Chondrocyte (in vitro differentiated cells): ENCODE measurements at places on chromosomes 12 and 14.
A peak's percentile ranks its signal among the peaks of the same experiment; 100 is the strongest.

DNA sequence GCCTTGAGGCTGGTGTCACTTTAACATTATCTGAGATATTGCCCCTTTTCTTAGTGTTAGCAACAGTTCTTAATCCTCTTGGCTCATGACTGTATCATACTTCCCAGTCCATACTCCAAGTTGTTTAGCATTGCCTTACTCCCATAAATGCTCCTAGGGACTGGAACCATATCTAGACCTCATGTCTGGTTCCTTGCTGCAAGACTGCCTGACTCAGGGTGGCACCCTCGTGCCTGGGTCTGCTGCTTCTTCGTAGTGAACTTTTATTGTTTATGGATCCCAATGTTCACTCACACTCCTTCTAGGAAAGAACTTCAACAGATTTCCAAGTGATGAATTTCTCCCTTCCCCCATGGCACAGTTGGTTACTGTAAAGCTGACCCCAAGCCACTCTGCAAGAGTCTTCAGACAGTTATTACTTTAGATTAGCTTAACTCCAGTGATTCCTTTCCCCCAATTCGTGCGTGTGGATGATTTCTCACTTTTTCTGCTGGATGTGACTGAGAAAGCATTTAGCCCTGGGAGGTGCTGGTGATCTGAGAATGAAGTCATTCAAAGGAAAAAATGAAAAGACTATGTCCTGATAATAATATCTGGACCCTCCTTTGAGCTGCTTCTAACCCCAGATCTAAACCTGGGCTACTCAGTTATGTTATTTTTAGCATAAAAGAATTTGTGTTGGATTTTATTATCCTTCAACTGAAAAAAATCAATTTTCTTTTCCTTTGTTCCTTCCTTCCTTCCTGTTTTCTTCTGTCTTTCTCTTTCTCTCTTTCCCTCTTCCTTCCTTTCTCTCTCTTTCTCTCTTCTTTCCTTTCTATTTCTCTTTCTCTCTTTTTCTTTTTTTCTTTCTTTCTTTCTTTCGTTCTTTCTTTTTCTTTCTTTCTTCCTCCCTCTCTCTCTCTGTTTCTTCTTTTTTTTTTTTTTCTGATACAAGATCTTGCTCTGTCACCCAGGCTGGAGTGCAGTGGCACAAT is 47.5 kb upstream of the PPP1R12A start:
- DNase-seq: no peak

DNA sequence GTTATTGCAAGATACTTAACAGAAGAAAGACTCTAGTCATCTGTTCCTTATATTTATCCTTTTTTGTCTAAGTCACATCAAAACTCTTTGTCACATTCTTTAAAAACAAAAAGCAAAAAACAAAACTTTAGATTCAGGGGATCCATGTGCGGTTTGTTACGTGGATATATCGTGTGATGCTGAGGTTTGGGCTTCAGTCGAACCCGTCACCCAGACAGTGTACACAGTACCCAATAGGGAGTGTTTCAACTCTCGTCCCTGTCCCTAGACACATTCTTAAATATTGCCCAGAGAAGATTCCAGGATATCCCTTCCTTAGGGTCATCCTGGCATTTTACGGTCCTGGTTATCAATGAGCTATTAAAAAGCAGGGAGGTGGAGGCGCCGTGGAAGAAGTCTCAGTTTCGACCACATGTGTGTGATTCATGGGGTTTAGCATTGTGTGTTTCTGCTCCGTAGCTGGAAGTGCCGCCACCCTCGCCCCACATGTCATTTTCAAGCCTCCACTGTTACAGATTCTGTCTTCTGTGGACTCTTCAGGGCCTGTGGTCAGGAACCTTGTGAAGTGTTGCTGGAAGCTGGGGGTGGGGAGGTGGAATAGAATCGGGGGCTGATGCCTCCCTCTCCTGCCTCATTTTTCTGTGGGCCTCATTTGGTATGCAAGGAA is 19.9 kb downstream of the CCND2 start:
- DNase-seq: no peak

GRCh38 chr12:113472191-113473121 is 785 bp upstream of the LHX5 start:
- no peak for DNase-seq

DNA sequence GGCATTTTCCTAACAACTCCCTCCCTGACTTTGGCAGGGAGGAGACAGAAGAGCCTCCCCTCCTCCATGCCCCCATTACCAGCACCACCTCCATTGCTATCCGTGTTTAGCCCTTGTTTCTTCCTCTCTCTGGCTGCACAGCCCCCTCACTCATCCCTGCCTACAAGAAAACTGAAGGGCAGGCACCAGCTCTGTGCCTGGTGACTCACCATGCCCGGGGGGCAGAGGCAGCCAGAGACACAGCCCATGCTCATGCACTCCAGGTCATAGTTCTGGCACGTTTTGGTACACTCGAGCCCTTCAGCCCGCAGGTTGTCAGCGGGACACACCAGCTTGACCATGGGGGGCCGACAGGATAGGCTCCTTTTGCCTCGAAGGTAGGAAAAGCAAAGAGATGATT is 80.4 kb downstream of the VWF start:
- peak; percentile 68 for DNase-seq

- DNase-seq: peak; percentile 61
These were observed 18.7 kb downstream of the VASH1 start for GRCh38 chr14:76780058-76780345.

DNA sequence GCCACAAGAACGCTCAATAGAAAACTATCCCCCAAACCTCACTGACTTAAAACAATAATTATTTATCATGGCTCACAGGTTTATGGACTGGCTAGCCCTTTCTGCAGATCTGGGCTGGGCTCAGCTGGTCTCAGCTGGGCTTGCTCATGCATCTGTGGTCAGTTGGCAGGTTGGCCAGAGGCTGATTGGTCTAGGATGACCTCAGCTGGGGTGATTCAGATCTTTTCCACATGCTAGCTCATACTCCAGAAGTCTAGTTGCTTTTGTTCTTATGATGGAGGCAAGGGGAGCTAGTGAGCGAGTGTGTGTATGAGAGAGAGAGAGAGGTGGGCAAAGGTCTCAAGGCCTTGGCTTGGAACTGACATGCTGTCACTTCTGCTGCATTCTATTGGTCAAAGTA is 181.2 kb upstream of the NRXN3 start:
- no peak for DNase-seq

DNA sequence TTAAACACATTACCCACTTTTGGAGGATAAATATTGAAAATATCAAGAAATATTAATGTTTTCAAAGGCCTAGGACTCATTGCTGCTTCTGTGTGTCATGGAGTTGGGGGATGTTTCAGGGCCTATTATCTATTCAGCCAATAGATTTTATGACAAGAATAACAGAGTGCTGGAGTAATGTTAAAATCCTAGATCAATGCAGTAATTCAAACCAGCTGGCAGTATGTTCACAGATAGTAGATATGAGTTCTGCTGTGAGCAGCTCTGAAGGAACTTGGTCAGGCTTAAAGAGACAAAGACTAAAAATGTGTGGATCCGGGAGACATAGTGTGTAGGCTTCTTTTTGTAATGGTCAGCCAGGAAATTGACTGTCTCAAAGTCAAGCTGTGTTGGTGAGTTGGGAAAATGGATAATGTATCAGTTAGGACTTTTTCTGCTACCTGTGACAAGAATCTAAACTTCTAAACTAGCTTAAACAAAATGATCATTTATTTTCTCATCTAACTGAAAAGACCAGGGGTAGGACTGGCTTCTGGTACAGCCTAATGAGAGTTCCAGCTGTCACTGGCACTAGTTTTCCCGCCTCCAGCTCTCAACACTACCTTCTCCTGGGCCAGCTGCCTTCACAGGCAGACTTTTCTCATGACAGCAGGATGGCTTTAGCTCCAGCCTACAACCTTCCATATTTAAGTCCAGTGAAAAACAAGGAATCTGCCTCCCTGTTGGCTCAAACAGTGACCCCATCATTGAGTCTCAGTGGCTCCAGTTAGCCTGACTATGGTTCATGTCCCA is 16.3 kb upstream of the POLR3B start:
- DNase-seq: no peak

- no peak for DNase-seq
These were observed 877.0 kb downstream of the DIO2 start for GRCh38 chr14:79334272-79334671.

DNA sequence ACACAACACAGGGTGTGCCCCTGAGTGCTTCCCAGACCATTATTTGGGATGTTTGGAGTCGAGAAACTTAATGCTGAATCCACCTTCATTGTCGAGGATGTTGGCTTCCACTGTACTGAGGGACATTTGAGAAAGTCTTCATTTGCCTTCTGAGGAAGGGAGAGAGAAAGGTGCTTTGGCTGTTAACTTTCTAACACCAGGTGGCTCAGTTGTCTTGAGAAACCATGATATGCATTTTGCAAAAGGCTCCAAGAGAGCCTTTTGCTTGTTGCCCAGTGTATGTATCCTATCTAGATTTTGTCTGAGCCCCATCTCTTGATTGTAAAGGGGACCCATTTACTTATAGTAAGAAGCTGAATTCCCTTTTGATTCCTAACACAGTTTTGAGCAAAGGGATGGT is 28.6 kb upstream of the NRXN3 start:
- DNase-seq: no peak

GRCh38 chr14:31027847-31028246 is 1.7 kb upstream of the STRN3 start:
- no peak for DNase-seq

DNA sequence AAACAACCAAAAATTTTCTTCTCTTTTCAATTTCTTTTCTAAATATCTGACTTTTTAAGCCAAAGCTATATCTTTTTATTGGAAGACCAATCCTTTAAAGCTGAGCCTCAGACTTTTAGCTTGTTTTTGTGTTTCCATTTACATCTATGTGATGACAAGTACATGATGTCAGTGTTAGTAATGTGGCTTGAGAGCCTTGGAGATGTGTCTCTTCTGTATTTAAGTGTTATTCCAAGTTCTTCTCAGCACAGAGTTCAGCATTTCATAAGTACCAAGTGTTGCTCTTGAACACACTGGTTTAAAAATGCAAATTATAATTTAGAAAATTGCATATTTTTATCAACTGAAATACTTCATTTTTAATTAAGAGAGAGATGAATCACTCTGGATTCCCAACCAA is 948.9 kb upstream of the FLRT2 start:
- DNase-seq: no peak

DNA sequence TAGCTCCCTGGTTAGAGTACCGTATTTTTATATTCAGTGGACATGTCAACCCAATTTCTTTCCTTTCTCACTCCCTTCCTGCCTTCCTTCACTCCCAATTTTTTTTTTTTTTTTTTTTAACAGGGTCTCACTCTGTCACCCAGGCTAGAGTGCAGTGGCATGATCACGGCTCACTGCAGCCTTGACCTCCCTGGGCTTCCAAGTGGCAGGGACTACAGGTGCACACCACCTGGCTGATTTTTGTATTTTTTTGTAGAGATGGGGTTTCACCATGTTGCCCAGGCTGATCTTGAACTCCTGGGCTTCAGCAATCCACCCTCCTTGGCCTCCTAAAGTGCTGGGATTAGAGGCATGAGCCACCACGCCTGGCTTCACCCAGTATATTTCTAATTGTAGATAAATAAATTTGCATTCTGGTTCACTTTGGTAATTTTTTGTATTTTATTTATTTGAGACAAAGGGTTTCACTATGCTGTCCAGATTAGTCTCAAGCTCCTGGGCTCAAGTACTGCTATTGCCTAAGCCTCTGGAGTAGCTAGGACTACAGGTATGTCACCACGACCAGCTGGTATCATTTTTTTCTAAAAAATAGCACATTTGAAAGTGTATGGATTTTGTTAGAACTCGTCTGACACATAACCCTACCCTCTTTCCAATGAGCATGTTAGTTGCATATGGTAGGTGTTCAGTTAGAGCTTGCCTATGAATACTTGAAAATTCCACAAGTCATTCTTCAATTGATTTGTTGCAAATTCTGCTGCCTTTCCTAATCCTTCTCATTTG is 15.7 kb downstream of the SLC38A2 start:
- no peak for DNase-seq

DNA sequence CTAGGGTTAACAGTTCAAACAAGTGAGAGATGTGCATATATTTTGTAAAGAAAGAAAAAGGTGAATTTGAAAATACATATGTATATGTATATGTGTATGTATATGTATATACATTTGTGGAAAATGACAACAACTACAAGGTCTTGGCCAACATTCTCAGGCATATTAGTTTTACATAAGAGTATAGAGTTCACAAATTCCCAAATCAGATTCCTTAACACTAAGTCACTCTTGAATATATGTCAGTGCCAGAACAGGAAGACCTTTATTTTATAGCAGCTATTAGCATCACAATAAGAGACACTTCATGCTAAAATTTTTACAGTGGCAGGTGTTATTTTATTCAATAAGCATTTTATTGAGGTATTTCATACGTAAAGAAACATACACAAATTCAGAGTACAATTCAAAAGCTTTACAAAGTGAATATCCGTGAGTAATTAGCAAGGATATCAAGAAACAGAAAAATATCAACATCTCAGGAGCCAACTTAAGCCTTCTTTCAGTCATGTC is 179.7 kb downstream of the SLC6A15 start:
- no peak for DNase-seq

DNA sequence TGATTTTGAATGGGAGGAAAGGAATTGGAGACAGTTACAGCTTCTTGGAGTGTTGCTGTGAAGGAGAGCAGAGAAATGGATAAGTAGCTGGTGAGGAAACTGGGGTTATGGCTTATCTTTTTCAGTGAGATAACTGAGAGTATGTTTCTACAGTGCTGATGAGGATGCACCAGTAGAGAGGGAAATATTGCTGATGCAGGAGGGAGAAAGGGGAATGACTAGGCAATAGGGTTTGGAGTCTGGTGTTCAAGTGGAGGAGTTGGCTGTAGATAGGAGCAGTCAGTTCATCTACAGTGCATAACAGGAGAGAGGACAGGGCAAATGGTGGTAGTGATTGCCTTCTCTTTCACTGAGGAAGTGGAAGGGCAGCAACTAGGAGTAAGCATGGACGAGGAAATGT is 33.0 kb downstream of the SPATS2 start:
- no peak for DNase-seq

DNA sequence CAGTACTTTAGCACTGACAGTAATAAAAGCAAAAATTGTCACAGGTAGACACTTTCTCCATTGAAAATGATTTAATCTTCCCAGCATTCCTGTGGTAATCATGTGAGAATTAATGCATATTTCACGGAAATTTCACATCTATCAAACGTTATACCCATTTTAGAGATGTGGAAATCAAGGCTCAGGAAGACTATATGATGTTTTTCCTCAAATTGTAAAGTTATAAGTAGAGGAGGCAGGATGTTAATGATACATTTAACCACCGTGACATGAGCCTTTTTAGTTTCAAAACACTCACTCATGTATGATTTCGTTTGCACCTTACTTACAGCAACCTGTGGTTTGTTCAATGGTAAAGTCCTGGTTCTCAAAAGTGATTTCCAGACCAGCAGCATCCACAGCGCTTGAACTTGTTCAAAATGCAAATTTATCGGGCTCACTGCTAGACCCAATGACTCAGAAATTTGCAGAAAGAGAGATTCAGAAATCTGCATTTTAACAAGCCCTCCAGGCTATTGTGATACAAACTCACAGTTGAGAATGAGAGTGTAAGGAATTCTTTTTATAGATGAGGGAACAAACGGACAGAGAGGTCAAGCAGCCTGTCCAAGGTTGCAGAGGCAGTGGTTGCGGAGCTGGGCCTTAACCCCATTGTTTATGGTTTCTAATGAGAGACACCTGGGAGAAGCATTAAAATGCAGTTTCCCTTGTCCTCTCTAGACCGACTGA is 654.8 kb upstream of the TBX3 start:
- no peak for DNase-seq

GRCh38 chr12:47982311-47982710 is 18.9 kb downstream of the TMEM106C start:
- DNase-seq: peak; percentile 66

GRCh38 chr14:76782115-76782884 is 21.0 kb downstream of the VASH1 start:
- no peak for DNase-seq
